Ovary (tissue), 10 donors: ENCODE measurements at places on chromosomes 5 and 9. TPM values are rescaled to one million over a fixed set of nuclear protein-coding genes. Genes with fewer than 3 reads are reported as not detected.

GRCh38 chr5:59922220-59922619 lies 28.7 kb upstream of the PDE4D start:
- H3K27me3 ChIP-seq, result no peaks in the 10 kb centered on the region
- H3K4me1 ChIP-seq, result no peaks in the 10 kb centered on the region
- no peak overlapping the region for H3K27ac ChIP-seq
- DNase-seq, result no peak

DNA sequence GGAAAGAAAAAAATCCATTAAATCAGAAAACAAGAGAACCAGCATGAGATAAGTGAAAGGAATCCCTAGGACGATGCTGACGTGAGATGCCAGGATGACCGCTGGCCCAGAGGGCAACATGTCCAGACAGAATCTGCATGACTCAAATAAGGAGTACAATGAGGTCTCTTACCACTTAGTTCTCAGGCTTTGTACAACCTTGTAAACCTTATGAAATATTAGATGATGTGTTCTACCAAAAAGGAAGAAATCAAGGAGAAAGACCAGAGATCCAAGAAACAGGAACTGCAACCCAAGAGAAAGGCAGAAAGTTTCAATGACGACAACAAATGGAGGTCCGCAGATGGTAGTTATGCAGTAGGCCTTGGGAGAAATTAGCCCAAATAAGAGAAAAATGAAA lies 2.8 kb upstream of the GPR150 start:
- no peaks in the 10 kb centered on the region for H3K36me3 ChIP-seq
- H3K27ac ChIP-seq, result no peak overlapping the region
- DNase-seq, result no peak
- H3K27me3 ChIP-seq, result no peaks in the 10 kb centered on the region
- peaks cover 8% of the 10 kb centered on the region for H3K4me1 ChIP-seq

GRCh38 chr5:143045062-143045461 lies 274.9 kb downstream of the ARHGAP26 start:
- peaks cover 6% of the 10 kb centered on the region for H3K4me1 ChIP-seq
- no peaks in the 10 kb centered on the region for H3K36me3 ChIP-seq
- H3K27me3 ChIP-seq, result no peaks in the 10 kb centered on the region
- H3K4me3 ChIP-seq, result no peak overlapping the region
- DNase-seq, result no peak

Gene SLC6A18
- not detected for total RNA-seq

Gene TTF1
- 15.3 TPM for total RNA-seq

- peak; percentile 7 for DNase-seq
- no peak overlapping the region for H3K4me3 ChIP-seq
- H3K36me3 ChIP-seq, result no peaks in the 10 kb centered on the region
- H3K27ac ChIP-seq, result no peak overlapping the region
Observed at GRCh38 chr5:172494630-172495505, 40.5 kb upstream of the SH3PXD2B start.

DNA sequence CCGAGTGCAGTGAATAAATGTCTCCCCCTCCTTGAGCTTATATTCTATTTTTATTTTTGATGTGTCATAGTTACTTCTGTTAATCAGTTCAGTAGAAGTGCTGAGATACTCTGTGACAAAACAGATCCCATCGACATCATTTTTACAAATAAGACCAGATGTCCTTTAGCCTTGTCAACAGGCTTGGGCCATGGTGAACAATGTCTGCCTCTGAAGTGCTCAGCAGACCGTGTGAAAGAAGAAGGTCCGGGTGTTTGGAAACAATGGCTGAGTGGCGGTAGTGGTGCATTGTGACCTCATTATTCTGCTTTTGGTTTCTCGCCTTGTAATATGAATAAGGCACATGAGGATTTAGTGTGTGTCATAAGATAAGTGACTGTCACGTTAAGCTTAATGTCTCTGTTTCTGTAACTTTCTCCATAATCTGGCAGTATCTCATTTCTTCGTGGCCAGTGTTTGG lies 71.2 kb downstream of the SYK start:
- H3K4me3 ChIP-seq, result no peak overlapping the region
- H3K4me1 ChIP-seq, result no peaks in the 10 kb centered on the region
- H3K27ac ChIP-seq, result no peak overlapping the region
- DNase-seq, result no peak
- no peaks in the 10 kb centered on the region for H3K27me3 ChIP-seq

- H3K4me1 ChIP-seq, result peaks cover 14% of the 10 kb centered on the region
- H3K27me3 ChIP-seq, result no peaks in the 10 kb centered on the region
- H3K27ac ChIP-seq, result no peak overlapping the region
- peak; percentile 29 for DNase-seq
- H3K36me3 ChIP-seq, result no peaks in the 10 kb centered on the region
- H3K4me3 ChIP-seq, result no peak overlapping the region
Observed at GRCh38 chr9:136947028-136947891, 2.2 kb downstream of the C8G start.

GRCh38 chr9:72464857-72465592 lies 56.4 kb upstream of the TMC1 start:
- no peaks in the 10 kb centered on the region for H3K36me3 ChIP-seq
- H3K27me3 ChIP-seq, result no peaks in the 10 kb centered on the region
- no peak for DNase-seq
- no peaks in the 10 kb centered on the region for H3K4me1 ChIP-seq
- H3K4me3 ChIP-seq, result no peak overlapping the region
- no peak overlapping the region for H3K27ac ChIP-seq

Gene MARVELD2
- 0.25 TPM for total RNA-seq

DNA sequence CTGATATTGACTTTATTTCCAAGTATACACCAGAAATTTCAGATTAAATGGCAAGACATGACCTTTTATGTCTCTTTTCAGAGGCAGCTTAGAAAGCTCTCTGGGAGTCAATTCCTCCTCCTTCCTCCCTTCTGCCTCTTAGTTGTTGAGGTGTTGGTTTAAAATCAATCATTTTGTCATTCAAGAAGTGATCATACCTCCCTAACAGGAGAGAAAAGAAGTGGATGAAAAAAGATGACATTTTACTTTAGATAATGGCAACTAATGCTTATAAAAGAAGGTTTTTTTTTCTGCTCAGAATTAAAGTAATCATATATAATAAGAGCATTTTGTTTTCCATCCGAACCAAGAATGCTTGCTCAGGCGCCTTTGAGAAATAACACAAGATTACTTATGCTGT lies 448.7 kb downstream of the CTNND2 start:
- no peaks in the 10 kb centered on the region for H3K27me3 ChIP-seq
- no peak overlapping the region for H3K4me3 ChIP-seq

DNA sequence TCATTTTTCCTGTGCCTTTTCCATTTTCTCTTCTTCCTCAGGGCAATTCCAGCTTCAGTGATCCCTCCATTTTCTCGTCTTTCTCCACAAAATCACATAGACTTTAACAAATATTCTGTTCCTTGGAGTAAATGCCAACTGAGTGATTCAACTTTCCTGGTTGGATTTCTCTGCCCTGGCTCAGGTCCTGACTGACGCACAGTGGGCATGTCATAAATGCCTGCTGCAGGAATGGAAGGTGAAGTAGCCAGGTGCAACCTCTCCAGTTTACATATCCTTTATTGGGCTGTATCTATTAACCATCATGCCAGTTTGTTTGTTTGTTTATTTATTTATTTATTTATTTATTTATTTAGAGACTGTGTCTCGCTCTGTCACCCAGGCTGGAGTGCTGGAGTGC lies 95.1 kb downstream of the MEF2C start:
- DNase-seq, result no peak
- H3K27ac ChIP-seq, result no peak overlapping the region
- no peak overlapping the region for H3K4me3 ChIP-seq
- H3K36me3 ChIP-seq, result no peaks in the 10 kb centered on the region

Gene SH2D3C
- total RNA-seq, result 17.0 TPM

GRCh38 chr9:134406366-134407120 lies 80.3 kb downstream of the RXRA start:
- H3K27ac ChIP-seq, result no peak overlapping the region
- peaks cover 42% of the 10 kb centered on the region for H3K4me1 ChIP-seq
- peak overlapping the region; percentile 25 for H3K4me3 ChIP-seq
- DNase-seq, result no peak

DNA sequence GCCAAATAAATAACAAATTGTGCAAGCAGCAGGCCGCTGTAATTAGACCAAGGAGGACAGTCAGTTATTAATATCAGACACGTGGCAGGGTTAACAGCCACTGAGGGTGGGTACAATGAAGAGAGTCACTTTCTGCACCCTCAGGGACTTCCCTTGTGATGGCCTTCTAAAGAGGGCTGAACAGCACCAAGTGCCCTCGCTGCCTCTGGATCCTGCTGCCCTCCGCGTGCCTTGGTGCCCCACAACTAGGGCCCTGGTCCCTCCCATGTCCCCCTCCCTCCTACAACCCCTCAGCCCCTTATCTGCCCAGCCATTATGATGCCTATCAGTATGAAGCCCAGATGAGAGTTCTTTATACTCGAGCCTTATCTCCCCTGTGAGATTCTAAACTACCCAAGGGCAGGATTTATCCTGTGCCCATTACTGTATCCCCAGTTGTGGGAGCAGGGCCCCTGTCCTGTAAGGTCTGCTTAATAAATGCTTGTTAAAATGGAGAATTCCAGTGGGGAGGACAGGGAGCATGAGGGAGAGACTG lies 37.3 kb downstream of the PCDH1 start:
- H3K36me3 ChIP-seq, result no peaks in the 10 kb centered on the region
- no peak overlapping the region for H3K4me3 ChIP-seq
- no peaks in the 10 kb centered on the region for H3K4me1 ChIP-seq
- DNase-seq, result no peak

Gene PCDHGA6
- total RNA-seq, result 8.5 TPM

Gene CDH9
- total RNA-seq, result not detected

Gene ENTPD2
- 1.0 TPM for total RNA-seq

DNA sequence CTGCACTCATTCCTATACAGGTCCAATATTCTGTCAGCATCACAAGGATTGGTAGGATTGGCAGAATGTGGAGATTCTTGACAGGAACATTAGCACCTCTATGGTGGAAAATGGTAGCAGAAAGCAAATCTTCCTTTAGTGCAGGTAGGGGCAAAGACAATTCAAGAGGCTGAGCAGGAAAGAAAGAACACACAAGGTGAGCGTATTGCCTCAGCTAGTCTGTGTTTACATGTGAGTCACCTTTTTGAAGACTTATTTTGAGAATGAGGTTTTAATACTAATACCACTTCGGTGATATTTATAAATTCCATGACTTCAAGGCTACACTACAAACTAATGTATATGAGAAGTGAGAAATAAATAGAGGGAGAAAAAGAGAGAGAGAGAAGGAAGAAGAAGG lies 717.0 kb downstream of the BRINP1 start:
- H3K36me3 ChIP-seq, result no peaks in the 10 kb centered on the region
- H3K4me3 ChIP-seq, result no peak overlapping the region
- H3K27ac ChIP-seq, result no peak overlapping the region
- H3K4me1 ChIP-seq, result no peaks in the 10 kb centered on the region
- DNase-seq, result no peak
- H3K27me3 ChIP-seq, result no peaks in the 10 kb centered on the region

- no peaks in the 10 kb centered on the region for H3K27me3 ChIP-seq
- H3K27ac ChIP-seq, result no peak overlapping the region
- H3K4me1 ChIP-seq, result no peaks in the 10 kb centered on the region
- DNase-seq, result no peak
Observed at GRCh38 chr5:71475788-71476384, 20.4 kb downstream of the BDP1 start.

- H3K27me3 ChIP-seq, result no peaks in the 10 kb centered on the region
- no peaks in the 10 kb centered on the region for H3K36me3 ChIP-seq
- no peak overlapping the region for H3K27ac ChIP-seq
- no peaks in the 10 kb centered on the region for H3K4me1 ChIP-seq
Observed at GRCh38 chr5:164627021-164627420, 1121.6 kb downstream of the MAT2B start.

DNA sequence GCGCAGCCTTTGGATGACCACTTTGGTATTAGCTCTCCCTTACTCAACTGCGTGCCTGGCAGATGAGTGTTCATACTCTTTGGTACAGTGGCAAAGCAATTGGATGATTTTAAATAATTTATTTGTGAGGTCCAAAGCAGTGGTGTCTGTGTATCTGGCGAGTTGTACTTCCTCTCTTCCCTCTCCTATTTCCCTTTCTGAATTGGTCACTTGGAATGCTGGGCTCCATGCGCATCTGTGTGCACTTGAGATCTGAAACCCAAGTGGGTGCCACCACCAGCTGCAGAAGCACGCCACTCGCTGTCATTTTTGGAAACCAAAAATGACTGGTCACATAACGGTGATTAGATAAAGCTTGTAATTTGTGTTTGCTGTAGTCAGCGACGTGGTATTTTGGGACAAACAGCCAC lies 386.0 kb upstream of the KLF4 start:
- no peaks in the 10 kb centered on the region for H3K4me1 ChIP-seq
- H3K4me3 ChIP-seq, result no peak overlapping the region
- H3K27me3 ChIP-seq, result no peaks in the 10 kb centered on the region
- DNase-seq, result no peak

Gene NDUFA8
- total RNA-seq, result 32.0 TPM

DNA sequence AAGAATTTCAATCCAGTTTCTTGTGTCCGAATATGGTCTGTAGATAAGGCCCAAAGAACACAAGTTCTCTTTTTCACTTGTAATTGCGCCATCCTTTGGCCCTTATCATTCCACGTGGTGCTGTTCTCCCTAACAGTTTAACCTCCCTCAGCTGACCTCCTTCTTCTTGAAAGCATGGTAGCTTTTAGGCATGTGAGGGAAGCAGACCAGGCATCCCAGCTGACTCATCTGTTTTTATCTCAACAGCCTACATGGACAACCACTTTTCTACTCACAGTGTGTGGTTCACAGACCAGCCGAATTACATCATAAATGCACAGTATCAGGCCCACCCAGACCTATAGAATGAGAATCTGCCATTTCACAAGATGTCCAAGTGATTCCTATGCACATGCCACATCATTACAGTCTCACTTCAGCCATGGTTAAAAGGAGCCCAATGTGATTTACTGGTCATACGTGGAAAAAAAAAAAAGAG lies 26.9 kb upstream of the PLIN2 start:
- H3K27me3 ChIP-seq, result no peaks in the 10 kb centered on the region
- DNase-seq, result peak; percentile 60
- H3K36me3 ChIP-seq, result no peaks in the 10 kb centered on the region
- H3K4me1 ChIP-seq, result peaks cover 7% of the 10 kb centered on the region
- no peak overlapping the region for H3K27ac ChIP-seq

GRCh38 chr9:17116400-17116837 lies 18.4 kb upstream of the CNTLN start:
- no peaks in the 10 kb centered on the region for H3K36me3 ChIP-seq
- H3K27ac ChIP-seq, result no peak overlapping the region
- H3K27me3 ChIP-seq, result no peaks in the 10 kb centered on the region
- no peak overlapping the region for H3K4me3 ChIP-seq

DNA sequence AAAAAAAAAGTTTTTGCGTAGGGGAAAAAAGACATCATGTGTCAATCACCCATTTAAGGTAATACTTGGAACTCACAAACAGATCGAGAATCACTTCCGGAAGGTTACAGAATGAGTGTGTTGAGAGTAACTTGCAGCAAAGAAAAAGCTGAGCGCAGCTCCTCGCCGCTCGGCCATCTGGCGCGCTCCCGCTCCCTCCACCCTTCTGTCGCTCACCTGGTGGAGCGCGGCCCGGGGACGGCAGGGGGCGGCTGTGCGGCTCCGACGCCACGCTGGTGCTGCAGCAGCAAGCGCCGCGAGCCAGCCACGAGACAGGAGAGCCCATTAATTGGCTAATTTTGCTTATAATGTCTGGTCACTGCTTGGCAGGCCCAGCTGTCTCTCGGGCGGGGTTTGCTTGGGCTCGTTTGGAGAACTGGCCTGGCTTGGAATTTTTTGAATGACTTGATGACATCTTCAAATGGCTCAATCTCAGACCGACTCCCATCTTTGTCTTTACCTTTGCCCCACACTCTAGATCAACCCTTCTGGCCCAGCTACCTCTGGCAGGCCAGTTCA lies 601.8 kb downstream of the CCDC171 start:
- H3K4me3 ChIP-seq, result no peak overlapping the region
- H3K36me3 ChIP-seq, result no peaks in the 10 kb centered on the region
- peak; percentile 41 for DNase-seq

Gene GM2A
- total RNA-seq, result 14.7 TPM
